ENCODE measurements at places on chromosomes 3 and 15.

- DNase-seq: no peak
Observed at GRCh38 chr3:46883054-46883829, 5.7 kb downstream of the PTH1R start.

DNA sequence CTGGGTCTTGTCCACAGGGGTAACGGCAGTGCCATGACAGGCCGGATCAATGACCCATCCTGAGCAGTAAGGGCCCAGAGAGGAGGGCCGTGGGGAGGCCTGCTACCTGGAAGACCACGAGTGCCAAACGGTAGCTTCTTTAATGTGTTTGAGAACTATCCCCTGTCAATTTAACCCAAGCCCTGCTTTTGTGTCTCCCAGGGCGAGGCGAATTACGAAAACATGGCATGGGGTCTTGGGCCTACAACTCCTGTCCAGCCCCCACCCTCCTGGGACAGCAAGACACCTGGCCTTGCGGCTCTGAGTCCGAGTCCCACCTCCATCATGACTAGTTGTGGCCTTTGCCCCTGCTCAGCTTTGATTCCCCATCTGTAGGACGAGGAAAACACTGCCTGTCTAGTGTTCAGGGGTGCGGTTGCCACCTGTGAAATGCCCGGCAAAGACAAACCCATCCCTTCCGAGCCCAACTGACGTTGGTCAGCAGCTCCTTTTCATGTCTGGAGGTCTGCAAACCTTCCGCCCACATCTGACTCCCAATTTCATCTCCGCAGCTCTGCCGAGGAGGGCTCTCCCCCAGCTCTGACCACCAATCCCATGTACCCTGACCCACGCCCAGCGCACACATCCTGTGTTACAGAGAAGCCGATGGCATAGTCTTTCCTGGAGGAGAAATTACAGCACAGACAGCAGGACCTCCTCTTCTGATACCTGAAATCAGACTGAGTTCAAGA lies 28.9 kb upstream of the SNRPA1 start:
- no peak for DNase-seq

GRCh38 chr3:98038876-98039275 lies 3.8 kb upstream of the GABRR3 start:
- no peak for DNase-seq

DNA sequence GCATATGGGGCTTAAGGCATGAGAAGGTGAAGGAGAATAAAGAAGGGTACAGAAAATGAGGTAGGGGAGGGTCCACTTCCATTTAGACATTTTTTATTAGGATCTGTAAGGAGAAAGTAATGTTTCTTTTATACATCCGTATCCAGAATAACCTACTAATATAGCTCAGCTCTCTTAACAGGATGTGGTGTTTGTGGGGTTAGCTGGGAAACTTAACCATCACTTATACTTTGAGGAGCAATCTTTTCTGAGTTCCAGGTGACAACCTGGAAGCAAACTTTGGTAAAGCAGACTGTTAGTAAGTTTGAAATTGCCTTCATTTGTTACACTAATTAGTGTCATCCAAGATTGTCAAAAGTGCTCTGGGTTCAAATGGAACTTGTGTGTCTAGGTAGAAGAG lies 36.6 kb downstream of the BUB1B start:
- DNase-seq: no peak

DNA sequence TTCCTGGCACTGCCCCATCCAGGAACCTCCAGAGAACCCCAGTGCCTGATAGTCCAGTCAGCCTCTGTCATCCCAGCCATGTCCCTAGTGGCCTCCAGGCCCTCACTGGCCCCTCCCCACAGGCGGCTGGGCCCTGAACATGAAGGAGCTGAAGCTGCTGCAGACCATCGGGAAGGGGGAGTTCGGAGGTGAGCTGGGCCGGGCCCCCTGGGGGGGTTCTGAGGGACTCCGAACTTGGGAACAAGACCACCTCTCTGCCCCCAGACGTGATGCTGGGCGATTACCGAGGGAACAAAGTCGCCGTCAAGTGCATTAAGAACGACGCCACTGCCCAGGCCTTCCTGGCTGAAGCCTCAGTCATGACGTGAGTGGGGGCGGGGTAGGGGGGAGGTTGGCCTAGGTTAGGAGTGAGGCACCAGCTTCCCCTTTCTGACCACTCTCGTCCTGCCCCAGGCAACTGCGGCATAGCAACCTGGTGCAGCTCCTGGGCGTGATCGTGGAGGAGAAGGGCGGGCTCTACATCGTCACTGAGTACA lies 12.0 kb upstream of the LMAN1L start:
- no peak for DNase-seq

DNA sequence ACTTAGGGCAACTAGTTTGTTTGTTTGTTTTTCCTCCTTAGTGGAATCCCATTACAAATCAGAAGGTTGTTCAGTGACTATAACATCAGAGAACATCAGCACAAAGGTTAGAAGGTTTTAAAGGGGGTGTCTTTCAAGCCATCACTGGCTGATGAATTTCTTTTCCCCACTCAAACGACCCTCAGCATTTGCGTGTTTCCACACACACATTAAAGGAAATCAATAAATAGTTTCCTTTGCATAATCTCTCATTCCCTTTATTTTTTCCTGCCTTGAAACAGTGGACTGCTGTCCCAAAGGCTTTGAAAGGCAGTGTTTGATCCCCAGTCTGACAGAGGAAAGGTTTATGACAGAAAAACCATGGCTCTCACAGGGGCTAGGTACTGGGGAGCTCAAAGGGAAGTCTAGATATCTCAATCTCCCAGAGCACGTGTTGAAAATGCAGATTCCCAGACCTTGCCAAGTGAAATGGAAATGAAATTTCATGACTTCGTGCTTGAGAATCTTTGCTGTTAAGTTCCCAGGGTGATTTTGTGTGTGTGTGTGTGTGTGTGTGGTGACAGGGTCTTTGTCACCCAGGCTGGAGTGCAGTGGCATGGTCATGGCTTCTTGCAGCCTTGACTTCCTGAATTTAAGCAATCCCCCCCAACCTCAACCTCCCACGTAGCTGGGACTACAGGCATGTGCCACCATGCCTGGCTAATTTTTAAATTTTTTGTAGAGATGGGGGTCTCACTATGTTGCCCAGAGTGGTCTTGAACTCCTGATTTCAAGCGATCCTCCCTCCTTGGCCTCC lies 2.2 kb upstream of the INTS14 start:
- DNase-seq: no peak

GRCh38 chr15:47184003-47184907 lies 533.0 kb upstream of the SEMA6D start:
- no peak for DNase-seq

DNA sequence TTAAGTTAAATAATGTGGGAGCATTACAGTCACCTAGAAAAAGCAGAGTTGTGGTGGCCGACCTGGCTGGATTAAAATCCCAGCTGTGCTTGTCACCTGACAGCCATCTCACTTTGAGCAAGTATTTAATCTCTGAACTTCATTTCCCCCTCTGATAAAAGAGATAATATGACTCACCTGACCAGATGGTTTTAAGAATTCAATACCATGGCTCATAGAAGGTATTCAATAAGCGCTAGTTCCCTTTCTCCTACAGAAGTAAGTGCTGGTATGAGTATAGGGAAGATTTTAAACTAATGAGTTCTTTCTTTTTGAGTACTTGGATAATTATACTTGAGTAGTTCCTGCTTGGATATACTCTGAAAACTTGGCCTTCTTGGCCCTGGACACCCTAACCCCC lies 325.5 kb downstream of the IL5RA start:
- DNase-seq: no peak

DNA sequence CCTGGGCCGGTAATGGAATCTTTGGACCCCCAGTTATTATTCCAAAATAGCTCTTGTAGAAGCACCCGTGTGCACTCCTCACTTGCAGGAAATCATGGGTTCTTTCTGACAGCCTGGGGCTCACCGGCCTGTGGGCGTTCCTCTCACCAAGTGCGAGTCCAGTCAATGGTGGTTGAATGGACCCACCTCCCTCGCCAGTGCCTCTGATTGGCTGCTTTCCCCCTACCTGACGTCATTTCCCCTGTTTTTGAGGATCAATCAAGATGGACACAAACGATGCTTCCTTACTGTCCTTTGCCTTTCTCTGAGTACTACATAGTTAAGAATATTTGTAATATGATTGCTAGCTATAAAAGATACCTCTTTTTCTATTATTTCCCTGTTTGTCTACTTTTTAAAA lies 18.1 kb downstream of the MOBP start:
- no peak for DNase-seq

- no peak for DNase-seq
Observed at GRCh38 chr3:53353202-53353601, 5.9 kb upstream of the DCP1A start.

- no peak for DNase-seq
Observed at GRCh38 chr3:4720316-4721075, 227.3 kb downstream of the ITPR1 start.

- DNase-seq: no peak
Observed at GRCh38 chr3:173742491-173742890, 344.9 kb downstream of the NLGN1 start.

- no peak for DNase-seq
Observed at GRCh38 chr3:140508550-140508949, 169.3 kb upstream of the TRIM42 start.

DNA sequence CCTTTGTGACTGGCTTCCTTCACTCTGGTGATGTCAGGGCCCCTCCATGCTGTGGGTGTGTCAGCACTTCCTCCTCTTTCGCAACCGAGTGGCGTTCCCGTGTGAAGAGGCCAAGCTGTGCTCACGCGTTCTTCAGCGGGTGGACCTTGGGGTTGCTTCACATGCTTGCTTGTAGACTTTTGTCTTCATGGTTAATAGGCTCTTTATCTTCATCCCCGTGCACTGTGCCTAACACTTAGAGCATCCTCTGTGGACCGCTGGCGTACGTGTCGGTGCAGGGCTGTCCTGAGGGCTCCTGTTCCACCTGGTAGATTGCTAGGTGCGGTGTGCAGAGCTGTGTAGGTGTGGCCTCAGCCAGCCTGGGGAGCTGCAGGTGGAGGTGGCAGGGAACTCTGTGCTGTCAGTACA lies 182.3 kb downstream of the OR4M2 start:
- DNase-seq: no peak

DNA sequence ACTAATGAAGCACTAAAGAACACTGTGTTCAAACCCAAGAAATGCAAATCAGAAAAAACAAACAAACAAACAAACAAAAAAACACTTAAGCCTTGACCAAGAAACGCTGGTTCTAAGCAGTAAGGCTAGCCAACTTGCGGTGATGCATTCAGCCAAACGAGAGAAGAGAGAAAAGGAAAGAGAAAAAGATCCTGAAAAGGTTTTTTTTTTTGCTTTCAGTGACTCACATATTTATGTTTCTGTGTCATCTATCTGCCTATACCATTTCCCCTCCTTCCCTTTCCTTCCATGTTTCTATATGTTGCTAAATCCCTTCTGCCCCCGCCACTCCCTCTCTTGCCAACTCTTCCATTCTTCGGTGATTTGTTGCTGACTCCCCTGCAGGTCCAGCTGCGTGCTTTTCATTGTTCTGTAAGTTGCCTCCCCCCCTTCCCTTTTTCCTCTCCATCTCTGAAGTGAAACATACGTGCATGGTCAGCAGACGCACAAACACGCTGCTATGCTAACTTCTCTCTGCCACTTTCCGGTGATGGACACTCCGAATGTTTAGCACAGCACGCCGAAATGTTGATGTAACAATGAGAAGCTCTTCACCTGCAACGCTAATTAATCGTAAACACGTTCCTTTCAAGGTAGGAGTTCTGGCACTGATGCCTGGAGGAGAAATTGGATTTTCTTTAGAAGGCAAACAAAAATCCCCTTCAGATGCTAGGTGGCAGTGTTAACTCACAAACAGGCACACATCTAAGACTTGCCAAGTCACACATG lies 154.4 kb downstream of the TUSC7 start:
- no peak for DNase-seq

GRCh38 chr15:87312221-87312620 lies 944.3 kb downstream of the NTRK3 start:
- no peak for DNase-seq

DNA sequence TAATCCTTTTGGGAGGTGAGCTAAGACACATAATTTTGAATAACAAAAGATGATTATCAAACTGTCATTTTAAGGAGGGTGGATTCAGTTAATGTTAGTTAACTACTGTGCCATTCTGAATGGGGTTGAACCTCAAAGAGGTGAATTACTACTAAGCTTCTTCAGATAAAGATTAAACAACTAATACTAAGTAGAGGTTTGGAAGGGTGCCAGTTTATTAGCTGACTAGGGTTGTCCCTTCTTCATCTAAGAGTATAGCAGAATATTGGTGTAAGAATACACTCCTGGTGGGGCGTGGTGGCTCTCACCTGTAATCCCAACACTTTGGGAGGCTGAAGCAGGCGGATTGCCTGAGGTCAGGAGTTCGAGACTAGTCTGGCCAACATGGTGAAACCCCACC lies 123.1 kb upstream of the LRRFIP2 start:
- DNase-seq: no peak

DNA sequence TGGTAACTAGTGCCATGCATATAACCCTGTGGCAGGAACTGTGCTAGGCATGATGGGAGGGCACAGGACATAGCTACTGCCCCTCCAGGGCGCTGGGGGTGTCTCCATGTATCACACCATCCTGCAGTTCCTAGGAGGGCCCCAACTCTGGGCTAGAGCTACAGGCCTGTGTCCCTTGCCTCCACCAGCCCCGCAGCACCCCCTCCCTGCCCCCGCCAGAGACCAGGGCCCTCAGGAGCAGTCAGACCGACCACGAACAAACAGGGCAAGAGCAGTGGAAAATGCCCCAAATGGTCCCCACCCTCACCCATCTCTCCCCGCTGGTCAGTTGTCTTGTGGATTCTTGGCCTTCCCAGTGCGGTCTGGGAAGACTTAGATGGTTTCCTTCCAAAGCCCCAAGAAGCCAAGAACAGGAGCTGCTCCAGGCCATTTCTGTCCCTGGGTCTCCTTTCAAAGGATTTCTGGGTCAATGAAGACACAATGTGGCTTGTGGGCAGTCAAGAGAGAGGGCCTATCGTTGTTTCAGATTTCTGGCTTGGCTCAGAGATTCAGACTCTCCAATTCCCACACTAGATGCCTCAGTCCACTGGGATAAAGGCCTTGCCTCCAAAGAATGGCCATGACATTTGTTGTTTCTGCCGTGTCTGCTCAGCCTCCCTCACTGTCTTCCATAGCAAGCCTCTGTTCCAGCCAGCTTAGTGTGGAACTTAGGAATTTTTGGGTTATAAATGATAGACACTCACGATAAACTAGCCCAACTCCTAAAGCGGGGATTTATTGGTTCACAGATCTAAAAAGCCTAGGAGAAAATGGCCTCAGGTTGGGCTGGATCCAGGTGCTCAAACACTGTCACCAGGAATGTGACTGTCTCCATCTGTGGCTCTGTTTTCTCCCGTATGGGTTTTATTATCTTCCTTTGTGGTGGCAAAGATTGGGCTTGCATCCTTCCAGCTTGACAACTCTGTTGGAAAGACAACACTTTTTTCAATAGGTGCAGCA lies 80.6 kb downstream of the LSM3 start:
- DNase-seq: no peak

All from stimulated activated CD4-positive, alpha-beta T cell treated with anti-CD3 and anti-CD28 coated beads, TNF-alpha, amount 100 ng/mL, for 1 hour (primary cell).